Neural crest cell (in vitro differentiated cells): ENCODE measurements at places on chromosomes 5 and 9. TPM values are rescaled to one million over a fixed set of nuclear protein-coding genes. Genes with fewer than 3 reads are reported as not detected.

The OTULINL gene
- total RNA-seq = 3.4 and 5.3 TPM in 2 replicates

The PCDHB2 gene
- total RNA-seq = 52.6 and 57.8 TPM in 2 replicates

The SEMA6A gene
- total RNA-seq = 30.0 and 34.0 TPM in 2 replicates

DNA sequence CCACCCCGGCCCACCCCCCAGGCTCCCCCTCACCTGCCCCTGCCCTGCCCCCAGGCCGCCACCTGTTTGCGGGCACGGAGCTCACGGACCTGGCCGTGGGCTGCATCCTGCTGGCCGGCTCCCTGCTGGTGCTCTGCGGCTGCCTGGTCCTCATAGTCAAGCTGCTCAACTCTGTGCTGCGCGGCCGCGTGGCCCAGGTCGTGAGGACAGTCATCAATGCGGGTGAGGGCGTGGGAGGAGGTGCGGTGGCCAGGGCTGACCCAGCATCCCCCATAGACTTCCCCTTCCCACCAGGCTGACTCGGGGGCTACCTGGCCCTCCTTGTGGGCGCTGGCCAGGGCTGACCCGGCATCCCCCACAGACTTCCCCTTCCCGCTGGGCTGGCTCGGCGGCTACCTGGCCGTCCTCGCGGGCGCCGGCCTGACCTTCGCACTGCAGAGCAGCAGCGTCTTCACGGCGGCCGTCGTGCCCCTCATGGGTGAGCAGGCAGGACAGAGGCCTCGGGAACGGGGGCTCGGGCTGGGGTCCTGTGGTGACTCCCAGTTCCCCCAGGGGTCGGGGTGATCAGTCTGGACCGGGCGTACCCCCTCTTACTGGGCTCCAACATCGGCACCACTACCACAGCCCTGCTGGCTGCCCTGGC is 3.5 kb downstream of the SLC34A3 start:
- H3K4me3 ChIP-seq = no peak overlapping the region
- H3K4me1 ChIP-seq = peaks cover 5% of the 10 kb centered on the region
- no peak overlapping the region for H3K27ac ChIP-seq
- H3K36me3 ChIP-seq = no peaks in the 10 kb centered on the region
- no peak for DNase-seq
- no peaks in the 10 kb centered on the region for H3K27me3 ChIP-seq

DNA sequence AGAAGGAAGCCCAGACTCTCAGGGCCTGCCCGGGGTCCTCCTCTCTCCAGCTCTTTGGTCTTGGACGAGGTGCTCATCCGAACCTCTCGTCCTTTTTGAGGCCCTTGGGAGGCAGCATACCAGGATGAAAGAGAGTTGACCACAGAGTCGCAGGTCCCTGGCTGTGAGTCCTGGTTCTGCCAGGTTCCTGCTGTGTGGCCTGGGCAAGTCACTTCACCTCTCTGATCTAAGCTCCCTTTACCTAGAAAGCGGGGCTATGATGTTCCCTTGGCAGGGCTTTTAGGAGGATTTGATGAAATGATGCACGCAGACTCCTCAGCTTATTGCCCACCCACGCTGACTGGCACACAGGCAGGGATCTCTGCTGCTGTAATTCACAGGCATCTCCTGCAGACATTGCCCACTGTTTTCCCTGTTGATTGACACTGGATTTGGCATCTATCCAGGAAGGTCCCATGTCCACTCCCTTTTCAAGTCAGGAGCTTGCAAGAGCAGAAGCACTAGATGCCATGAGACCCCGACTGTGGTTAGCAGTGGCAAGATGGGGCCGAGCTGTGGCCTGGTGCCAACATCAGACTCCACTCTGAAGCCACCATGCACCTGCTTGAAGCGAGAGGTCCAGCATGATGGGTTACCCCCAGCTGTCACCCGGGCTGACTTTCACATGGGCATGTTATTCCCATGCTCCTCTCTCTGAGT is 71.5 kb downstream of the MACROH2A1 start:
- no peak overlapping the region for H3K4me3 ChIP-seq
- H3K27me3 ChIP-seq = no peaks in the 10 kb centered on the region
- no peaks in the 10 kb centered on the region for H3K36me3 ChIP-seq
- H3K4me1 ChIP-seq = peaks cover 4% of the 10 kb centered on the region
- DNase-seq = no peak

DNA sequence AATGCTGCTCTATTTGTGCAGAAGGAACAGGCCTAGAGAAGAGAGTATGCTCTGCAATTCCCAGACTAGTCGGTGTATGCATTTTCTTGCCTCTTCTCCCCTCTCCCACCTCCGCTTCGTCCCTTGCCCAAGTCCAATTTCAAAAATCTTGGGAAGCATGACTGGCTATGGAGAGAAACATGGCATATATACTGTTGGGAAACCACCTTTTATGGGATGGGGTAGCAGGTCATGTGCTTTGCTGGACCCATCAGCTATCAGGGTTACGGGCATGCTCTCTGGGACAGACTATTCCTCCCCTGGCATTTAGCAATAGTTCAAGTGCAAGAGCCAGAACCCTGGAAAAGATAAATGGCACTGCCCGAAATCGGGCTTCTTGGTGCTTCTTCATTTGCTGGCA is 12.0 kb downstream of the ISL1 start:
- peaks cover 7% of the 10 kb centered on the region for H3K4me1 ChIP-seq
- no peak overlapping the region for H3K27ac ChIP-seq
- no peaks in the 10 kb centered on the region for H3K36me3 ChIP-seq
- no peak overlapping the region for H3K4me3 ChIP-seq

DNA sequence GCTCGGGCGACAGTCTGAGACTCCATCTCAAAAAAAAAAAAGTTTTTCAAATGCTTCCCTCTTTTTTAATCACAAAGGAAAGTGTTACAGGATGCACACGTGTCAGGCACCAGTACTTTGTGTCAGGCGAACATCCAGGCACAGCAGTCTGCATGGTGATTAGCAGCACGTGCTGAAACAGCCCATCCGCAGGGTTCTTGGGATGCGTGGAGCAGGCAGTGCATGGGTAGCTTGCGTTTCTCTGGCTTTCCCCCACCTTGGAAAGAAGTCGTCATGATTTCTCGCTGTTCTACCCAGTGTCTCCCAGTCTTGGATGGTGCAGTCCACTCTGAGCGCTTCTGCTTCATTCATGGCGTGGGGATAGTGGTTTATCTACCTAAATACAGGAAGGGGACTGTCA is 35.4 kb downstream of the GPR107 start:
- no peak for DNase-seq
- H3K4me1 ChIP-seq = peaks cover 16% of the 10 kb centered on the region
- no peaks in the 10 kb centered on the region for H3K27me3 ChIP-seq
- no peak overlapping the region for H3K27ac ChIP-seq
- H3K36me3 ChIP-seq = peaks cover 11% of the 10 kb centered on the region

GRCh38 chr5:172463031-172463430 is 8.7 kb upstream of the SH3PXD2B start:
- DNase-seq = no peak
- peak overlapping the region; percentile 52 for H3K27ac ChIP-seq
- H3K4me3 ChIP-seq = no peak overlapping the region
- peaks cover 32% of the 10 kb centered on the region for H3K4me1 ChIP-seq
- H3K36me3 ChIP-seq = no peaks in the 10 kb centered on the region

DNA sequence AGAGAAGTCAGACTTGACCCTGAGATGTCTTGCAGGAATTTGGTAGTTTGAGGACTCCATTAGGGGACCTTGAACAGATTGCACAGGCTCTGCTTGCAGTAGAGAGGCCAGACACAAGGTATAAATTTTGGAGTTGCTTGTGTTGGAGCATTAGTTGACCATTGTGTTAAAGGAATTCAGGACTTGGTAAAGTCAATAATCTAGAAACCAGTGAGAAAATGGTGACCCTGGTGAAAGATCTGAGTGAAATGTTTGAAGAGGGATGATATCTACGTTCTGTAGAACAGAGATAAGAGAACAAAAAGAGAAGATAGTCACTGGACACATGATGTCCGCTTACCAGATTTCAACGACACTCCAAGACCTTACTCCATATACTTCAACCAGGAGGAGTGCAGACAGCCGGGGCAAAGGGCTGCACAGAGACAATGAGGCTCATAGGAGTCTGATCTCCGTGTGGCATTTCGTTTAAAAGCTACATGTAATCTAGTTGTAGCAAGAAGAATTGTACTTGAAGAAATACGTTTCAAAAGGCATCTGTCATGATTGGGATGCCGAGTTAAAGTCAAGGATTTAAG is 13.2 kb downstream of the DNAJC25 start:
- H3K27me3 ChIP-seq = no peaks in the 10 kb centered on the region
- H3K27ac ChIP-seq = no peak overlapping the region
- H3K36me3 ChIP-seq = peaks cover 11% of the 10 kb centered on the region
- no peak for DNase-seq

DNA sequence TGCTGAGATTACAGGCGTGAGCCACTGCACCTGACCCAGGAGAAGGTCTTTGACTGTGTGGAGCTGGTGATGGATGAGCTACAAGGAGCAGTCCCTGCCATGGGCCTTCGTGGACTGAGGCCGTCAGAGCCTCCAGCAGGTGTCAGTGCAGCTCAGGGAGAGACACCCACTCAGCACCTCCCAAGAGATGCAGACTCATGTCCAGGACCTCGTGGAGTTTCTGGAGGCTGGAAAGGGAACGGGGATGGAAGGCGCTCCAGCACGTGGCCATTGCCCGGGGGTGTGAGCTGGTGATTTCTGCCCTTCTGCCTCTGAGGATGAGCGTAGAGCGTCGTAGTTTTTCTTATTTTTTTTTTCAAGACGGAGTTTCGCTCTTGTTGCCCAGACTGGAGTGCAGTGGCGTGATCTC is 9.5 kb downstream of the TOR4A start:
- H3K36me3 ChIP-seq = peaks cover 3% of the 10 kb centered on the region
- no peak for DNase-seq
- H3K4me1 ChIP-seq = peaks cover 5% of the 10 kb centered on the region
- H3K27me3 ChIP-seq = peaks cover 7% of the 10 kb centered on the region
- no peak overlapping the region for H3K27ac ChIP-seq

DNA sequence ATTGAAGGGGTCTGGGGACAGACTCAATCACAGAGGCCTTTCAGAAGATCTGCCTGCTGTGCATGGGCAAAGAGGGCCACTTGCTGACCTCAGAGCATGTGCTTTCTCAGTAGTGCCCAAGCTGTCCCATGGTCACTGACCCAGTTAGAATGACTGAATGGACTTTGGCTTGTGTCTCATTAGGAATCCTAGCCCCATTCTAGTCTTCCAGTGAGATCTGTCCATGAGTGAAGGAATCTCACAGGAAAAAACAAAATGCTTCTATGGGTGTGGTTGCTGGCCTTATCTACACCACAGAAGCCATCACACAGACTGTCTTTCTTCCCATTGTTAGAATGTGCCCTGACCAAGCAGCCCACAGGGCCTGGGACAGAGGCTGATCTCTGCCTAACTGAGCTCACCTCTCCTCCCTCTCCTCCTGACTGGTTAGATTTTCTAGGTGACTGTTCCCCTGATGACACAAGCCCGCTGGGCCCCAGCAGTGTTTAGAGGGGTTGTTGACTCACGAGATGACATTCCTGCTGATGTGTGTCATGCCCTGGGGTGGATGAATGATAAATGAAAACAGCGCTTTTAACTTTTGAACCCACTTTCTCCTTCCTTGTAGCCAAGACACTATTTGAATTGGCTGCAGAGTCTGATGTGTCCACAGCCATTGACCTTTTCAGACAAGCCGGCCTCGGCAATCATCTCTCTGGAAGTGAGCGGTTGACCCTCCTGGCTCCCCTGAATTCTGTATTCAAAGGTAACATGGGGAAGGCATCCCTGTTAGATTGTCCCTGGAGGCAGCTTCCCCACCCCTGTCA is 24.8 kb downstream of the TGFBI start:
- H3K36me3 ChIP-seq = no peaks in the 10 kb centered on the region
- H3K4me1 ChIP-seq = peaks cover 18% of the 10 kb centered on the region
- H3K27me3 ChIP-seq = no peaks in the 10 kb centered on the region
- no peak overlapping the region for H3K4me3 ChIP-seq
- DNase-seq = no peak
- H3K27ac ChIP-seq = peak overlapping the region; percentile 58

- no peak for DNase-seq
- no peak overlapping the region for H3K4me3 ChIP-seq
- no peaks in the 10 kb centered on the region for H3K27me3 ChIP-seq
- no peak overlapping the region for H3K27ac ChIP-seq
- no peaks in the 10 kb centered on the region for H3K4me1 ChIP-seq
These were observed 27.2 kb downstream of the MLANA start for GRCh38 chr9:5917888-5918287.

GRCh38 chr9:100431886-100432285 is 4.9 kb downstream of the MSANTD3 start:
- no peaks in the 10 kb centered on the region for H3K27me3 ChIP-seq
- H3K27ac ChIP-seq = peak overlapping the region; percentile 82
- peaks cover 30% of the 10 kb centered on the region for H3K4me1 ChIP-seq
- H3K4me3 ChIP-seq = no peak overlapping the region

DNA sequence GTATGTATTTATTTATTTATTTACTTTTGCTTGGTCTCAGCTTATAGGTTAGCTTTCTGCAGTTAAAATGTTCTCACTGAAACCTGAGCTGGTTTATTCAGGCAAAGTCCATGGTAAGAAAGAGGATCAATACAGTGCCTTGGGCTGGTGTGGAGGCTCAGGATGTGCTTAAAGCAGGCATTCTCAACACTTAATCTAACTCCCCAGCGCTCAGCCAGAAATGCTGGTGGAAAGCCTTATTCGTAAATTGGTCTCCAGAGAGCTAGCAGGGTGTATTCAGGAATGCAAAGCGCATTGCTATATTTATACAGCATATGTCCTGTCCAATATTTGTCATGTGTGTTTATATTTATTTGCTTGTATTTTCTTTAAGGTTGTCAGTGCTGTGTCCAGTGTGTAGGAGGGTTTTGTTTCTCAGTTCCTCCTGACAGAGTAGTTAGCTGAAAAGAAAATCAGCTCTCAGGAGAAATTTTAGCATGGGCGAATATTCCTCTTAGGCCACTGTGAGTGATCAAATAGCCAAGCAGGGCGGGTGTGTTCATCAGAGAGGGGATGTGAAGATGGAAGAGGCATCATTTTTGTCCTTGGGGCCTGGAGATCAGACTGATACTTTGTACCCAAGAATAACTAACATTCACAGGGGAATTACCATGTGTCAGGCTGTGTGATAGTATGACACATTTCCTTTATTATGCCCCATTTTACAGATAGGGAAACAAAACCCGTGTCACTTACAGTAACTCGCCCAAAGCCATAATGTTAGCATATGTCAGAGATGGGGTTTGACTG is 65.8 kb downstream of the DOCK2 start:
- DNase-seq = no peak
- no peak overlapping the region for H3K4me3 ChIP-seq
- no peaks in the 10 kb centered on the region for H3K27me3 ChIP-seq
- H3K4me1 ChIP-seq = peaks cover 24% of the 10 kb centered on the region
- H3K27ac ChIP-seq = no peak overlapping the region
